Retina (tissue), 1 donor: ENCODE measurements at places on chromosomes 13 and 19.

DNA sequence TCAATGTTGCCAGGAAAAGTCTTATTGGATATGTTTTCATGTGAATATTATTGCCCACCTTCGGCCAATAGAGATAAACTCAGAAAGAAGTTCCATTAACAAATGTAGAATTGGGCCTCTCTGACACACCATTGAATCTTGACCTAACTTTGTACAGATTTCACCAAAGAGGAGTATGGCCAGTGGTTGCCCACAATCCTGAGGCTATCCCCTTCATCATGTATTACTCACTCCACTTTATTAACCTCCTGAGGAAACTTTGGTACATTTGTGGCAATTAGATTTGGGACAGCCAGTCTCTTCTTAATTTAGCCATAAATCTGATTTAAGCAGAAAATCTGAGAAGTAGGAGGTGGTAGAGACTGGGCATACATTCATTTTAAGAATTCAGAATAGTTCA, 53.3 kb upstream of the POSTN start:
- DNase-seq = no peak

GRCh38 chr19:49761625-49762311, 1.3 kb downstream of the TSKS start:
- no peak for DNase-seq

GRCh38 chr13:112756967-112757758, 67.3 kb downstream of the ATP11A start:
- peak; percentile 65 for DNase-seq

- peak; percentile 34 for DNase-seq
Measured at GRCh38 chr13:32639502-32640105, 53.4 kb downstream of the PDS5B start.

- peak; percentile 66 for DNase-seq
Measured at GRCh38 chr19:38022791-38023670, 116.0 kb downstream of the SIPA1L3 start.

DNA sequence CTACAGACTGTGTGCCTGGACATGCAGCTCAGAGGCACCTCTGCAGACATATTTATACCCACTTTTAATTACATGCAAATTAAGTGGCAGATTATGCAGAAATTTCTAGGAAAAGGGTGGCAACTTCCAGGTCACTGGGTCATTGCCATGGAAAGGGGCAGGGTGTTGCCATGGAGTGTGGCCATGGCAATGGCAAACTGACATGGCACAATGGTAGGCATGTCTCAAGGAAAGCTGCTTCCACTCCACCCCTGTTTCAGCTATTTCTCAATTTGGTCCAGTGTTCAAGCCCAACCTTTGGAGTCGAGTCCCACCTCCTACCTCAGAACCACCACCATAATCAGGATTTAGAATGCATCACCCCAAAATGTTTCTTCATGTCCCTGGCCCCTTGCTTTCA, 170.7 kb upstream of the TSHZ3 start:
- DNase-seq = no peak

DNA sequence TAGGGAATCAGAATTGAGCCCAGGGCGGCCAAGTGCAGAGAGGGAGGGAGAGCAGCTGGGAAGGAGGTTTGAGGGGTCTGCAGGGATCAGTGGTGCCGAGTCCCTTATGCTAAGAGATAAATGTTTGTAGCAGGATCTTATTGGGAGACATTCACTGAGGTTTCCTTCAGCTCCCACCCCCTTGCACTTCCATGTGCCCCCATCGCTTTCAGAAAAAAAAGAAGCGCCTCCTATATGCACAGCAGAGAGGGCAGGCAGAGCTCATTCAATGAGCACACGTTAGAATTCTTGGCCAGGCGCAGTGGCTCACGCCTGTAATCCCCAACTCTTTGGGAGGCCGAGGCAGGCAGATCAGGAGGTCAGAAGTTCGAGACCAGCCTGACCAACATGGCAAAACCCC, 28.0 kb downstream of the CYP4F2 start:
- DNase-seq = no peak

GRCh38 chr13:64546371-64546770, 2683.8 kb downstream of the PCDH9 start:
- DNase-seq = no peak

GRCh38 chr19:10460714-10461046, 40.3 kb downstream of the PDE4A start:
- DNase-seq = peak; percentile 77
